ENCODE measurements at places on chromosomes 4 and X.

GRCh38 chr4:128635955-128636560 lies 173.4 kb upstream of the JADE1 start:
- no peak for DNase-seq

DNA sequence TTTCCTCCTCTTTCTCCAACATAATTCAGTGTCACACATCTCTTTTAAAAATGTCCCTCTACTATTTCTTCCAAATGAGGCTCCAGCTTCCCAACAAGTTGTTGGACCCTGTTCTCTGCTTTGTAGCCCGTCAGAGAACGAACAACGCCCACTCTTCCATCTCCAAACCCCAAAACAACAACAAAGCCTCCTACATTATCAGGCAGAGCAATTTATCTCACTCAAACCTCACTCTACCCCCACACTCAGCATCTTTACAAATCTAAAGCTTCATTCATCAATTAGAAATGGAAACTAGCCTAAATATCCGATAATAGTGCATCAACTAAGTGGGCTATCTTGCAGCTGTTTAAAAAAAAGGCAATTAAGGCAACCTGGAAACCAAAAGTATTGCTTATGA lies 20.5 kb downstream of the SUPT20HL2 start:
- no peak for DNase-seq

- no peak for DNase-seq
Observed at GRCh38 chr4:17058916-17059741, 160.7 kb upstream of the LDB2 start.

DNA sequence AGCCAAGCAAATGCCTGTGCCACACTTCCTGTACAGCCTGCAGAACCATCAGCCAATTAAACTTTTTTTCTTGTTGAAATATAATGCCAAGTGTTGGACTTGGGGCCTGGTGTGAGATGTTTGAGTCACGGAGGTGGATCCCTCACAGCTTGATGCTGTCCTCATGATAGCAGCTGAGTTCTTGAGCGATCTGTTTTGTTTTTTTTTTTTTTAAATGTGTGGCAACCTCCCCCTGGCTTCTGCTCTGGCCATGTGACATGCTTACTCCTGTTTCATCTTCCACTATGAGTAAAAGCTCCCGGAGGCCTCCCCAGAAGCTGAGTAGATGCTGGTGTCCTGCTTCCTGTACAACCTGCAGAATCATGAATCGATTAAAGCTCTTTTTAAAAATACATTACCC lies 973.3 kb upstream of the FTHL17 start:
- no peak for DNase-seq

DNA sequence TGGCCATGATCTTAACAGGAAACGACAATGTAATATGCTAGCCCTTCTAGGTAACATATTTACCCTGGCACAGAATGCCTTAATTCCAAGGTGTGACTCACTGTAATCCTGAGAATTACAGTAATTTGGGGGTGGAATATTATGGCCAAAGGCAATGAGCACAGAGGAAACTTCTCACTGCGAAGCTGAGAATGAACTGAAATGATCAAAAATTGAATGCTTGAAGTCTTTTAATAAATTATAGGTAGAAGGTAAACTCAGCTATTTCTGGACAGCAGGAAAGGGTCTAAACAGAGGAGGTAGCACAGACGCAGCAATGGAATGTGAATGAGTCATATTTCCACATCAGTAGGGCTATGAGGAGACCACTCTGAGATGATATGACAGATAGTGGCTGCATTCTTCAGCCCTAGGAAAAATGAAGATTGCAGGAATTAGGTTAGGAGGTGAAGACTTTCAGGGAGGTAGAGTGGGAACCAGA lies 312.6 kb downstream of the PACRGL start:
- no peak for DNase-seq

DNA sequence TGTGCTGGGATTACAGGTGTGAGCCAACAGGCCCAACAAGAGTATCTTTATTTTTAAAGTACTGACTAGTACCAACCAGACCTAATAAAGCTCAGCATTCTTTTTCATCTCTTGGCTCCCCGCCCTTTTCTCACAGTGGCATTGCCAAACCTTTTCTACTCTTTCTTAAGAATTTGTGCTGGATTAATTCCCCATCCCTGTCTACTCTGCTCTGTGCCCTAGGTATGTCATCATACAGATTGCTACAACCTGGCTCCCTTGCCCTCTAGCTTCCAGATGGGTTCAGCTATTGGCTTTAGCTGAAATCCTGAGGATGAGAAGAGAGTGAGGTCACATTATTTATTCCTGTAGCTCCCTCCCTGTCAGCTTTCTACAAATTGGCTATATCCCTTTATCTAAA lies 34.9 kb upstream of the CCNI start:
- DNase-seq, result no peak

- DNase-seq, result no peak
Observed at GRCh38 chrX:120575379-120576114, 14.8 kb upstream of the CUL4B start.

DNA sequence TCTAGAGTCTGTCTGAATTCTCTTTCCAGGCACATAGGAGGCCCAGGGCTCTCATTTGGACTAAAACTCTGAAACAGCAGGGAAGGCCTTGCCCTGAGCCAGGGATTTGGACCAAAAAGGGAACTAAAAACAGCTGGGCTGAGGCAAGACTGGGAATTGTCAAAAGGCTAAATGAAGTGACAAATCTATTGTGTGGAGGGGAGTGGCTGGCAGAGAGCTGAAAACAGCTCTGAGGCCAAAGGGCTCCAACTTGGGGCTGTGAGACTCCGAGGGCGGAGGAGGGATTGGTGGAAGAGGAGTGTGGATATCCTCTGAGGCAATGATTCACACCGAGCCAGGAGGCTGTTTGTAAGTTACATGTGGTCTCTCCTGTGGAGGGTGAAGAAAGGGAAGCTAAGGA lies 63.2 kb downstream of the PHEX start:
- DNase-seq, result no peak

DNA sequence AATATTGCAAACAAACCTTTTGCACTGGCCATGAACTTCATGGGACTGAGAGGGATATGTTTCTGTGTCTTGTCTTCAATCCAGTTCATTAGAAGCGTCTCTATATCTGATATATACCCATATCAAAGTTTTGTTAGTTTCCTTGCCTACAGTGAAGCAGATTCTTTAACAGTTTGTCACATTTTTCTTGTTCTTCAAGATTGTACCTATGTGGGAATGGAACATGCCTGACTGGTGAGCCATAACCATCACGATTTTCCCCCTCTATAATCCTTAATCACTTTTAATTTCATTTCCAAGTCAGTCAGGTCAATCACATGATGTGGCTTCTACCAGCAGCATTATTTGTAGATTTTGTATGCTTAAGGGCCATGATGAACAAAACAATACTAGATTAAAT lies 197.1 kb upstream of the PDE5A start:
- no peak for DNase-seq

GRCh38 chr4:25031077-25031621 lies 403 bp upstream of the LGI2 start:
- DNase-seq, result no peak

- no peak for DNase-seq
Observed at GRCh38 chr4:189767941-189768340, 172.7 kb upstream of the FRG1 start.

GRCh38 chr4:71004281-71004851 lies 10.9 kb downstream of the DCK start:
- DNase-seq, result no peak

GRCh38 chr4:153502584-153502983 lies 36.4 kb downstream of the TMEM131L start:
- DNase-seq, result no peak
